Eye (tissue), 1 donor: ENCODE measurements at places on chromosomes 2 and 18.

DNA sequence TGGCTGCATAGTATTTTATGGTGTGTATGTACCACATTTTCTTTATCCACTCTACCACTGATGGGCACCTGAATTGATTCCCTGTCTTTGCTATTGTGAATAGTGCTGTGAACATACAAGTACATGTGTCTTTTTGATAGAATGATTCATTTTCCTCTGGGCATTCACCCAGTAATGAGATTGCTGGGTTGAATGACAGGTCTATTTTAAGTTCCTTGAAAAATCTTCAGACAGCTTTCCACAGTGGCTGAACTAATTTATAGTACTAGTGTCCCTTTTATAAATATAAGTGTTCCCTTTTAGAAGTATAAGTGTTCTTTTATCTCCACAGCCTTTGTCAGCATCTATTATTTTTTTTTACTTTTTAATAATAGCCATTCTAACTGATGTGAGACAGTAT is 303.9 kb upstream of the EPHA4 start:
- DNase-seq = no peak

DNA sequence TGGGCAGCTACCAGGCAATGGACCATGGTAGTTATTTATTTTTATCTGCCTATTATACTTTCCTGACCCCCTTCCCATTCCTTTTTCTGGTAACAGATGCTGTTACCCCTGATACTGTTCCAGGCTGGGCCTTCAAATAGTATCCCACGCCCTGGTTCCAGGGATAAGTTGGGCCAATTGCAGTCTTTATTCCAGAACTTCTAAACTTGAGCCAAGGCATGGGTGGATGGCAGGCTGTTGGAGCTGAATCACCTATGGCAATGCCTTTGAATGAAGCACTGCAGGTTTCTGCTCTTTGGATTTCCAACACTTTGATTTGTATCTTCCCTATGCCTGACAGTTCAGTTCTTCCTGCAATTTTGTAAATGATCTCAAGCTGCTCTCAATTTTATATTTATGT is 99.2 kb upstream of the LHCGR start:
- no peak for DNase-seq

DNA sequence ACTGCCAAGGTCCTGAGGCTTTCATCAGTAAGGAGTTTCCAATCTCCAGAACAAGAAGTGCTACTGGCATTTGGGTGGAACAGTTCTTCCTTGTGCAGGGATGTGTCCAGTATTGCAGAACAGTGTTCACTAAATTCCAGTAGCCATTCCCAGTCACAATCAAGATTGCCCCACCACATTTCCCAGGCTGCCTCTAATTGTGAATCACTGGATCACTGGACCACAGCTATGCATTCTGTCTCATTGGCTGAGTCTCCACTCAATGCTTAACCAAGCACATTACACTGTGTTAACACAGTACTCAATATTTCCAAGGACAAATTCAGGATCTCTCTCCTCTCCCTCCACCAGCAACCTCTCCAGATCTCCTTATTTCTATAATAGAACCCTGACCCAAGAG is 160.2 kb upstream of the CCDC150 start:
- no peak for DNase-seq

GRCh38 chr2:216116418-216116817 is 7.3 kb downstream of the XRCC5 start:
- DNase-seq = peak; percentile 11

DNA sequence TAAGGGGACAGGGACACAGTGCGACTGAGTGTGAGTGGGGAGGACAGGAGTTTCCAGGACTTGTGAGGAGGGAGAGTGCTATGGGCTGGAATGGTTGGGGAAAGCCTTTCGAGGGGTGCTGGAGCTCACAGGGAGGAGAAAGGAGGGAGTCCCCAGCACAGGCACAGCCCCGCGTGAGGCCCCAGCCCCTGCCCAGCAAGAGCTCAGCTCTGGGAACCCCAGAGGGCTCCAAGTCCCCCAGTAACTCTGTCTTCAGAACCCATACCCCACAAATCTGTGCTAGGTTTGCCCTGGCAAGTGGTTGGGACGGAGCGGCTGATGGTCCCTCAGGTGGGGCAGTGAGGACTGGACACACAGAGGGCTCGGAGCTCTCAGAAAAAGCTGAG is 75.4 kb downstream of the SFXN5 start:
- DNase-seq = no peak

DNA sequence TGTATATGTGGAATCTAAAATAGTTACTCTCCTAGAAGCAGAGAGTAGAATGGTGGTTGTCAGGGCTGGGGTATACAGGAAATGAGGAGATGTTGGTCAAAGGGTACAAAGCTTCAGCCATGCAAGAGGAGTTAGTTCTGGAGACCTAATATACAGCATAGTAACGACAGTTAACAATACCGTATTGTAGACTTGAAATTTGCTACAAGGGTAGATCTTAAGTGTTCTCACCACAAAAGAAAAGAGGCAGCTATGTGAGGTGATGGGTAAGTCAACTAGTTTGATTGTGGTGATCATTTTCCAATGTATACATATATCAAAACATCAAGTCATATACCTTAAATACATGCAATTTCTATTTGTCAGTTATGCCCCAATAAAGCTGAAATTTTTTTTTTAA is 98.2 kb upstream of the CYP1B1 start:
- DNase-seq = no peak

- DNase-seq = no peak
Observed at GRCh38 chr2:162277381-162277780, 34.1 kb upstream of the FAP start.

GRCh38 chr2:172279813-172280212 is 147.6 kb upstream of the ITGA6 start:
- DNase-seq = no peak

DNA sequence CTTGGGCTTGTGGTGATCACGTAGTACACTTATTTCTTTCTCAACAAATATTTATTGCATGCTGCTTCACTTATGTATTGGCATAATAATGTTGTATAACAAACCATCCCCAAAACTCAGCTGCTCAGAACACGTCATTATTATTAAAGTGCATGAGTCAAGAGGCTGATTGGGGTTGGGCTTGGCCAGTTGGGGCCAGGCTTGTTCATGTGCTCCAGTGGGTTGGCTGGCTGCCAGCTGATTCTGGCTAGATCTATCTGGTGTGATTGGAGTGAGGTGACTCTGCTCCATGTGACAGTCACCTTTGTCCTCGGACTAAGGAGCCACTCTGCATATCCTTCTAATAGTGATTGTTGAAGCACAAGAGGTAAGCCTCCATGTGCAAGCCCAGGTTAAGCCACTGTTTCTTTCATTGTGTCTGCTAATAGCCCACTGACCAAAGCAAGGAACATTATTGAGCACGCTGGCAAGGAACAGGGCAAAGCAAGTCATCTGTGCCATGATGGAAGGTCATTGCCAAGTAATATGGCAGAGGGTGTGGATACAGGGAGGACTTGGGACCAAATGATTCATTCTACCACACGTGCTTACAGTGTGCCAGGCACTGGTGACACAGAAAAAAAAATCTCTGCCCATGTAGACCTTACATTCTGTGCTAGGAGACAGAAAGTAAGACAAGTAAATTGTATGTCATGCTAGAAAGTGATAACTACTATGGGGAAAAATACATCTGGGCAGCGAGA is 63.3 kb upstream of the TMEM182 start:
- no peak for DNase-seq

DNA sequence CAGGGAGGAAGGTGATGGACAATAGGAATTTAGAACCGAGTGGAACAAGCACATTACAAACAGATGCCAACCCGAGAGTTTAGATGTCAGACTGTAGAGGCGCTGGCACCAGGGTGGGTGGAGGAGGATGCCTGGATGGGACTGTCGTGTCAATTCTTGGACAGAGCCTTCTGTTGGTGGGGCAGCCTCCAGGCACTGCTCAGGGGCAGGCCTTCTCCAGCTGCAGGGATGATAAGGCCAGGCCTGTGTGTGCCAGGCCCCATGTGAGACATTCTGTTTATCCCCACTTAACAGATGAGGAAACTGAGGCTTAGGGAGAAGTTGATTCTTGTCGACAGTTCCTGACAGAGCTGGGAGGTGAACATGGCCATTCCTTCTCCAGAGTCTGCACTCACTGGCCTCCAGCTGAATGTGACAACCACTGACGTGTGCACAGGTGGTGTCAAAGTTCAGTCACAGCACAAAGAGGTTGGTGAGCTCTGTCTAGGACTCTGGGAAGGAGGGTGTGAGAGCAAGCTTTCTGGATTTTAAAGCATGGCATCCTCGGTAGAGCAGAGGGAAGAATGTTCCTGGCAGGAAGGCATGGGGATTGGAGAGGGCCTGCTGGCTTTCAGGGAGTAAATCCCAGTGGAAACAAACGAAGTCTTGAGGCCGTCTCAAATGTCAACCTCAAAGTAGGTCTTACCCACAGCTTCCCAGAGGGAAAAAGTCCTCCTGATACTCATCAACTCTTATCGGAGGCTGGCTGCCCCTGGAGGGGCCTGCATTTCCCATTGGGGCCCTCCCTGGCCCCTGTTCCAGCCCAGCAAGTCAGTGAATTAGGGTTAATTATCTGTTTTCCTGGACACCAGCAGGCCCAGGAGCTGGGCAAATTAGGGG is 52.4 kb downstream of the GLI2 start:
- DNase-seq = peak; percentile 41

DNA sequence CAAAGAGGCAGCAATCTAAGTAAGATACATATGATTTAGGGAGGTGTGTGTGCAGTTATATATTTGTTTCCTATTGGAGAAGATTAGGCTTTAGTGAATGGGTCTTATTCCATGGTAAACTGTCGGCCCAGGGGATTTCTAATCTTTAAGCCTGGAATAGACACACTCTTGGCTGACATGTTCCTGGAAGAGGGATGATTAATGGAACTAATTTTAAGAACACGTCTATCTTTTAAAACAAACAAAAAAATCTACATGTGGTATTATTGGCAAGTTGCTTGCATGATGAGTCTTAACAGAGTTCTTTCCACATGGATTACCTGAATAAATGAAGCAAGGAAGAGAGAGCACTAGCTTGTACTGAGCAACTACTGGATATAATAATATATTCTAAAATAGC is 114.2 kb upstream of the NT5C1B start:
- DNase-seq = no peak

DNA sequence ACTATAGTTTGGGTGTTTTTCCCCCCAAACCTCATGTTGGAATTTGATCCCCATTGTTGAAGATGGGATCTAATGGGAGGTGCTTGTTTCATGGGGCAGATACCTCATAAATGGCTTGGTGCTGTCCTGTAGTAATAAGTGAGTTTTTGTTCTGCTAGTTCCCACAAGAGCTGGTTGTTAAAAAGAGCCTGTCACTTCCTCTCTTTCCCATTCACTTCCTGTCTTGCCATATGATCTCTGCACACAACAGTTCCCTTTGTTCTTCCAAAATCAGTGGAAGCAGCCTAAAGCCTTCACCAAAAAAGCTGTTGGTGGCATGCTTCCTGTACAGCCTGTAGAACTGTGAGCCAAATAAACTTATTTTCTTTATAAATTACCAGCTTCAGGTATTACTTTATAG is 768.2 kb upstream of the VRK2 start:
- no peak for DNase-seq

DNA sequence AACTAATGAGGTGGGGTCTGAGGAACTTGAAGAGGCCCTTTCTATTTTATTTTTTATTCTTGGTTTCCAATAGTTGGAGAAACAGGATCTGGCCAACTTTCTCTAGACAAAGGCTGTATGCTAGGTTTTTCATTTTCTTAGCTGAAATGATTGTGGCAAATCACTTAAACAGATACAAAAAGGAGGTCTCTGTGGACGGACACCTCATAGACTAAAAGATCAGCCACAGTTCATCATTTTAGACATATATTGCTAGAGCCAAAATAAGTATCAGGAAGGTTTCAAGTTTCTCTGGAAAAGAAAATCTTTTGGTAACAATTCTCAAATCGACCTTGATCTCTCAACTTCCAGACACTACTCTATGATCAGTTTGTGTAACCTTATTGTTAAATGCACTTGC is 224.5 kb upstream of the REV1 start:
- no peak for DNase-seq

GRCh38 chr2:239930871-239931771 is 94.0 kb downstream of the NDUFA10 start:
- no peak for DNase-seq

DNA sequence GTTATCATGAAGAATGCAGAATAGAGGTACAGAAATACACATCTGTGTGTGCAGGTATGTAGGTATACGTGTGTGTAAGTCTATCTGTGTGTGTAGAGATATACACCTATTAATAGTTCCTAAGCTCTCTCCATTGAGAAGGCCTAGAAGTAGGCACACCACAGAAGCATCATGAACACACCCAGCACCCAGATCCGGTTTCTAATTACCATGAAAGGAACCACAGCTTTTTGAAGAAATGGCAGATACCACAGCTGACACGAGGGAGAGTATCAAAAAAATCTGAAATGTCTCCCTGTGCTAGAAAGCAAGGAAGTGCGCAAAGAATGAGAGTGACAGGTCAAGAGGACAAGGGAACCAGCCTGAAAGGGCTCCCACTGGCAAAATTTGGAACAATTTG is 27.7 kb upstream of the AP1S3 start:
- DNase-seq = no peak

GRCh38 chr2:231433990-231434389 is 30.3 kb downstream of the NCL start:
- DNase-seq = no peak

GRCh38 chr2:205770577-205770976 is 88.3 kb downstream of the NRP2 start:
- no peak for DNase-seq

DNA sequence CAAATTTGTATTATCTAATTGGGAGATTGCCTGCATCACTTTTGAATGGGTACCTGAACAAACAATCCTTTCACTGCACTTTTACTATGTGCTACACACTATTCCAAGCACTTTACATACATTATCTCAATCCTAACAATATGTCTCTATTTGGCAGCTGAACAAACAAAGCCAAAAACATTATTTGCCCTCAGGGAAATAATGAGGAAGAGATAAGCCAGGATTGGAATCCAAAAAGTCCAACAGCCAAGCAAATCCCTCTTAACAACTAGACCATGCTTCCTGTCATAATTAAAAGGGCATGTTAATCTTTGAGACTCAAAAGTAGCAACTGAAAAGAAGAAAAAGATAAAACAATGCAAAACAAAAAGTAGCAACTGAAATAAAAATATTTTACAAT is 32.1 kb downstream of the RPRD1A start:
- DNase-seq = peak; percentile 12

DNA sequence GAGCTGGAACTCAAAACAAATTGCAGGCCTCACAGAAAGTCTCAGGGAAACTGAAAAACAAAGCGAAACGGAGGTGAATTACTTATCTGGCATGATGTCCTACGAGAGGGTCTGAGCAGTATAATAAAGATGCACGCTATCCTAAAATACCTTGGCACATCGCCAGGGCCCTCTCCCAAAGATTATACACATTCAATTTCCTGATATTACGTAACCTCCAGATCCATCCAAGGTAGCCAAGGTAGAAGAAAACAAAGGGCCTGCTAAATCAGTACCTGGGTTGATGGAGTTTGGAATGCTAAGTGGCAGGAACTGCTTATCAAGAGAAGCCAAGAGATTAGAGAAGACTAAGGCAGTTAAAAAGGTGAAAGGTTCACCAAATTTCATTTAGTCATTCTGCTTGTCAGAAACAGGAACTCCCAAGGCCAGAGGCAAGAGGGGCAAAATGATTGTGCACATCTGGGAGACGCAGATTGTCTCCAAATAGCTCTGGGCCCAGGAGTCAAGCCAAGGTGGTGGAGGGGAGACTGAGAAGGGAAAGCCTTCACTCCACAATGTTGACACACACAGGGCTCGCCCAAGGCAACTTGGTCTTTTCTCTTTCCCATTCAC is 236.8 kb upstream of the ATP5MC3 start:
- no peak for DNase-seq
